ENCODE measurements at places on chromosomes 4 and X.
A peak's percentile ranks its signal among the peaks of the same experiment; 100 is the strongest.

GRCh38 chr4:77393996-77394395, 211.6 kb upstream of the CXCL13 start:
- DNase-seq: no peak

- no peak for DNase-seq
Measured at GRCh38 chr4:78355306-78355705, 196.3 kb upstream of the ANXA3 start.

GRCh38 chrX:104098151-104098808, 14.0 kb upstream of the ZCCHC18 start:
- DNase-seq: peak; percentile 68

GRCh38 chr4:32830160-32830559, 2110.0 kb downstream of the PCDH7 start:
- DNase-seq: no peak

DNA sequence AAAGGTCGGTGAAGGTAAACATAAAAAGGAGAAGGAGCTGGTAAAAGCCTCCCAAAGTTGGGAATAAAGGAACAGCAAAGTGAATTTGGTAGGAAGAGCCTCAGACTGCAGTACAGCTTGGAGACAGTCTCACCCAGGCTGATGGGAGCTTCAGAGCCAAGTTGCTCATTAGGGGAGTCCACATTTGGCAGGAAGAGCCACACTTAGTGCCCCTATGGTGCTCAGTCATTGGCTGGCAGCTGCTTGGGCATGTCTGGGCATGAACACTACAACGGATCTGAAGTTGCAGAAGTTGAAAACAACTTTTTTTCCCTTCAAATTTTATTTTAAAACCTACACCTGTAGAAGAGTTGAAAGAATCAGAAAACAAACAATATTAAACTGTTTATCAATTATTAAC, 2497.3 kb downstream of the ARAP2 start:
- no peak for DNase-seq

- peak; percentile 58 for DNase-seq
Measured at GRCh38 chrX:151985955-151986354, 11.5 kb upstream of the GABRE start.

DNA sequence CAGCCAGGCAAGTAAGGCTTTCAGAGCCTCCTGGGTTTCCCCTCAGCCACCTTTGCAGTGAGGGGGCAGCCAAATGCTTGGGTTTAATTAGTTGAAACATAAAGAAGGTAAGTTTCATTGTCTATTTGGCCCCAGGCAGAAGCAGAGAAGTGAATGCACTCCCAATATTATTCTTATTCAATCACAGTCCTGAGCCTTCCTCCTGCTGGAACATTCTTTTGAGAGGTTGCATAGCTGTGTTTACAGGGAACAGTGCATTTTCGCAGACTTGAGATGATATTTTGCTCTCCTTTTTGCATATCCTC, 13.9 kb downstream of the SLC2A9 start:
- DNase-seq: no peak

DNA sequence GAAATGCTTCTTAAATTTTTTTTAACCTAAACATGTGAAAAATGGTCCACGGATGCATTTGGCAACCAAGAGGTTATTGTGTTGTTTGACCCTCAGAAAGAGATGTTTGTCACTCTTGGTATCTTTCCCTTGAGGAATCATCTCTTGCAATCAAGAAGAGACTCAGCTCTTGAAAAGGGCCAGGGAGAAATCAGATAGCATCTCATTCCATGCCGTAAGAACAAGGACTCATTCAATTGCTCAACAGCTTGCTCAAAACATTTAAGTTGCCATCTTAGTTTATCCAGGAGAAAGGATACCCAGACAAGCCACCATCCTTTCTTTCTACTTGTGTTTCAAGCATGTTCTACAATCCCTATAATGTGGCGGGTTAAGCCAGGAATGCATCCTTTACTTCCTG, 209.5 kb upstream of the LNX1 start:
- no peak for DNase-seq

GRCh38 chr4:186719925-186720694, 3.5 kb downstream of the FAT1 start:
- no peak for DNase-seq

DNA sequence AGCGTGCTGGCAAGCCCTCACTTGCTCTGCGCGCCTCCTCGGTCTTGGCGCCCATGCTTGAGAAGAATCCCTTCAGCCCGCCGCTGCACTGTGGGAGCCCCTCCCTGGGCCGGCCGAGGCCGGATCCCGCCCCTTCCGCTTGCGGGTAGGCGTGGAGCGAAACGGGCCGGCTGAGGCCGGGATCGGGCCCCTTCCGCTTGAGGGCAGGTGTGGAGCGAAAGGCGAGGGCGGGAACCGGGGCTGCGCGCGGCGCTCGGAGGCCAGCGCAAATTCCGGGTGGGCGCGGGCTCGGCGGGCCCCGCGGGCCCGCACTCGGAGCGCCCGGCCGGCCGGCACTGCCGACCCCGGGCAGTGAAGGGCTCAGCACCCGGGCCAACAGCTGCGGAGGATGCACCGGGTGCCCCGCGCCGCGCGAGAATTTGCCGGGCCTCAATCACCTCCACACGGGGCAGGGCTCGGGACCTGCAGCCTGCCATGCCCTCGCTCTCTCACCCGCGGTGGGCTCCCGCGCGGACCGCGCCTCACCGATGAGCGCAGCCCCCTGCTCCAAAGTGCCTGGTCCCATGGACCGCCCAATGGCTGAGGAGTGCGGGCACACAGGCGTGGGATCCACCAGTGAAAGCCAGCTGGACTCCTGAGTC, 58.1 kb upstream of the GBA3 start:
- no peak for DNase-seq

GRCh38 chr4:8185295-8185694, 13.8 kb upstream of the SH3TC1 start:
- DNase-seq: no peak

DNA sequence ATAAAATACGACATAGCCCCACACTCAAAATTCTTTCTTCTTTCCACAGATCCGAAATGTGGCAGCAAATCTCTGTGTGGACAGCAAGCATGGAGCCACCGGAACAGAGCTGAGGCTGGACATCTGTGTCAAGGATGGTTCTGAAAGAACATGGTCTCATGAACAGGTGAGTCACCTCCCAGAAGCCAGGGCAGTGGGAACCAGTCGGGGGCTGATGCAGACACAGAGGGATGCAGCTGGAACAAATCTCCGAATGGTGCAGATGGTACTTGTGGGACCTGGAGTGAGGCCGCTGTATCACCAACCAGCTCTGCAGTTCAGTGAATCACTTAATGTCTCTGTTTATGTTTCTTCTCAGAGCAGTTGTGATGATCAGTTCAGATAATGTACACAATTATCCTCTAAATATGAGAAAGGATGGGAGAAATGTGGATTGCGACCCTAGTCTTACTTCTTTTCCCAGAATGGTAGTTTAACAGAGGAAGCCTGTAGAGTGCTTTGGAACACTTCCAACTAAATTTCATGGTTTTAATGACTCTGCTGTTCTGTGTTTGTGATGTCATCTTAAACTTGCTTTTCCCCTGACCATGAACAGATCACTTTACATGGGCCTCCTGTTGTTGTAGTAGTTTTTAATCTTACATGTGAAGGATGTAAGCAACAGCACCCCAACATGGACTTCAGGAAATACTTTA, 159.3 kb upstream of the GALNT7 start:
- DNase-seq: no peak

DNA sequence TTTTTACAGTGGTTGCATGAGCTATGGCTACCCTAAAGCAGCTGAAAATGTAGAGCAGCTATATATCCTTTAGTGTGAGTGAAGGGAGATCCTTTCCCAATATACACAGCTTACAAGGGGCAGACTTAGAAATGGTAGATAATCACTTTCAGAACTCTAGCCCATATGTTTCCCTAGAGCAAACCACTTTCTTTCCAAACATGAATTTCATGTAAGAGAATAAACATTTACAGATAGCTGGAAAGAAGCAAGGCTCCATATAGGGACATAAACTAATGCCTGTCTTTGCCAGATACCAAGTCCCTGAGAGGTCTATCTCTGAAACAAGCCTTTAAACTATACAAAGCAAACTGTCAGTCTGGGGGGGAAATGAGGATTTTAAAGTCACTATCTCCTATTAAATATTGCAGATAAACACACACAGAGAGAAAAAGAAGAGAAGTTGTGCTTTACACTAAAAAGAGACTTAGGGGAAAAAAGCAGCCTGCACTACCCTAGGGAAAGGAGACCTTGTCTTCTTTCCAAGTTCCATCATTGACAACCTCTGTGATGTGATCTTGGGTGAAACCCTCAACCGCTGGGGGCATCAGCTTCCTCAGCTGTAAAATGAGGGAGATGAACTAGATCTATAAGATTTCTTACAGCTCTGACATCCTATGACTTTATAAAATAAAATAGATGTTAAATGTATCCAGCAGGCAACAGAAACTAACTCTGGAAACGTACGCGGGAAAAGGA, 73.6 kb downstream of the TMEM156 start:
- no peak for DNase-seq

GRCh38 chrX:137427426-137427778, 138.5 kb upstream of the ZIC3 start:
- DNase-seq: no peak

DNA sequence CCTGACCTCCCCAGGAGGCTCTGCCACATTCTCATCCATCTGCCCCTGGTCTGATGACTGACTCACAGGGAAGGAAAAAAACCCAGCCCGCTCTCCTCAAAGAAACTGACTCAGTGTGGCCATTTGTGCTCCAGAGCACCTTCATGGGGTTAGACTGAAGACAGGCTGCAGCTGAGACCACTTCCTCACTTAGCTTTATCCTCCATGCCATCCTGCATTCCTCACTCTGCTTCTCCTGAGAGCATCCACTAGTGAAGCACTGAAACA, 35.9 kb upstream of the HPSE start:
- DNase-seq: no peak

- no peak for DNase-seq
Measured at GRCh38 chr4:101186567-101187184, 160.7 kb downstream of the PPP3CA start.

- DNase-seq: peak; percentile 45
Measured at GRCh38 chr4:85826060-85826678, 351.2 kb downstream of the ARHGAP24 start.

DNA sequence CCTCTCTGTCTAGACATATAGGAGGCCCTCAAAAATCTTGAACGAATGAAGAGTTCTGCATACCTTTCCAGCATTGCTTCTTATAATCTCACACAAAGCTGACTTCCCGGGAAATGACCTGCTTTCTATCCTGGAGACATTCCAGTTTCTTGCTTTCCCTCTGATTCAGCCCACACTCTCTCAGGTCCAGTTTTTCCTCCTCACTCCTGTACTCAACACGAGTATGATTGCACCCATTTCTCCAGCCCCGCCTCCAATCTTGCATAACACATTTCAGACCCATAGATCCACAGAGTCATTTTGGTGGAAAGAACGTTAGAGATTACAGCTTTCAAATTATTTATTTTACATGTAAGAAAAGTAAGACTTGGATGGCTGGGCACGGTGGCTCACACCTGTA, 127.5 kb upstream of the TLR3 start:
- DNase-seq: no peak

DNA sequence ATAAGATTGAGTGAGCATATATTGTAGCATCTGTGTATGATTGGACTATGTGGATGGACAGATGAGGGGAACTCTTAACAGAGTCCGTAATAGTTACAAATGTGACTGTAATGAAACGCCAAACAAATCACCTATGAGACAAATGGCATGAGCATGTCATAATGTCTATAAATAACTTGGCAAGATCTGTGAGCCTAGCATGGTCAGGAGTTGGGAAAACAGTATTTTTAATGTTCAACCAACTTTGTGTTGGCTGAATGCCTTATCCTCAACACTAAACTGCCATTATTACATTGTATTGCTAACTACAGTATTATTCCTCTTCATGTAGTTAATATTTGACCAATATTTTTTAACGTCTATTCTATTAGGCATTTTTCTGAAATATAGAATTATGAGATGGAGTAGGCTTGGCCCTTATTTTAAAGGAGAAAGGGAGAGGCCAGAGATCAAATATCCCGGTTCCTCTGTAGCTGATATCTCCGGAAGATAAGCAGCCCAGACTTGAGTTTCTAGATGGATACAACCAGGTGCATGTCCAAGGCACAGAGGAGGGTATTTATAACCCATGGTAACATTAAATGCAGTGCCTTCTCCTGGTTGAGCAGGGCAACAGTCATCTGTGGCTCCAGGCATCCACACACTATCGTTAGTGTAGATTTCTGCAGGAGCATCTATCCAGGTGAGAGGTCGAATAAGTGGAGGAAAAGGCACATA, 32.7 kb downstream of the PF4 start:
- DNase-seq: no peak

- no peak for DNase-seq
Measured at GRCh38 chr4:169846396-169846795, 88.7 kb upstream of the HPF1 start.

- DNase-seq: no peak
Measured at GRCh38 chrX:74449322-74449936, 28.1 kb downstream of the SLC16A2 start.

GRCh38 chr4:60729194-60729593, 470.9 kb upstream of the ADGRL3 start:
- no peak for DNase-seq

DNA sequence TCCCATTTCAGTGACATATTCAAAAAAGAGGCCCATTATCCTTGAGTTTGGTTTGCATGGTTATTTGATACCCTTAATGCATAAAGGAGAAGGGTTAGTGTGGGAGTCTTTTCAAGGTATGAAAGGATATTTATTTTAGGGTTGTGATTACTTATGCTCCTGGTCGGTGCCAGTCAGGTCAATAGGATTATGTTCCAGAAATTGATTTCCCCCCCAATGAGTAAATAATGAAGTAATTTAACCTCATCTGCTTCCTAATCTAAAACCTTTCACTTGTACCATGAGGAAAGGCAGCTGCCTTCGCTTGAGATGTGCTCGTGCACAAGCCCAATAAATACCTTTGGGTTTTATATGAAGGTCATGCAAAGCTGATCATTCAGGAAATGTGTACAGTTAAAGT, 55.0 kb upstream of the NR0B1 start:
- peak; percentile 14 for DNase-seq

DNA sequence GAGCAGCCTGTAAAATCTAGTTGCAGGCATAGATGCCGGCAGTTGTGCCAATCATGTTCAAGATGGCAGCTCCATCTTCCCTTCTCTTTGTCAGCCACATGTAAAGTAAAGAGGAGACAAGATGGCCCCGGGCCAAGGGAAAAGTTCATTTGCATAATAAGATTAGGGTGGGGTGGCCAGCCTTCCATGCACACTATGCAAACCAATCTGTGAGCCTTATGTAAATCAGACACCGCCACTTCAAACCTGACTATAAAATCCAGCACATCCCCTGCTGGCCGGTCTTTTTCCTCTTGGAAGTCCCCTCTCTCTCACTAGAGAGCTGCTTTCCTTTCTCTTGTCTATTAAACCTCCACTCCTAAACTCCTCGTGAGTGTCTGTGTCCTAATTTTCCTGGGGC, 78.9 kb upstream of the CBR4 start:
- no peak for DNase-seq

All from mucosa of gallbladder (tissue), 1 donor.